SHP77 treated with DMSO at 0.1 percent for 48 hours (cell line): ENCODE measurements at places on chromosomes 4 and X.

GRCh38 chrX:150476164-150476699 is 92.2 kb upstream of the MTM1 start:
- DNase-seq = no peak

GRCh38 chr4:42466273-42466844 is 69.1 kb downstream of the SHISA3 start:
- DNase-seq = no peak

- no peak for DNase-seq
Observed at GRCh38 chrX:136975684-136976470, 57.9 kb downstream of the GPR101 start.

- peak; percentile 44 for DNase-seq
Observed at GRCh38 chr4:108941904-108942430, 179.1 kb upstream of the ETNPPL start.

DNA sequence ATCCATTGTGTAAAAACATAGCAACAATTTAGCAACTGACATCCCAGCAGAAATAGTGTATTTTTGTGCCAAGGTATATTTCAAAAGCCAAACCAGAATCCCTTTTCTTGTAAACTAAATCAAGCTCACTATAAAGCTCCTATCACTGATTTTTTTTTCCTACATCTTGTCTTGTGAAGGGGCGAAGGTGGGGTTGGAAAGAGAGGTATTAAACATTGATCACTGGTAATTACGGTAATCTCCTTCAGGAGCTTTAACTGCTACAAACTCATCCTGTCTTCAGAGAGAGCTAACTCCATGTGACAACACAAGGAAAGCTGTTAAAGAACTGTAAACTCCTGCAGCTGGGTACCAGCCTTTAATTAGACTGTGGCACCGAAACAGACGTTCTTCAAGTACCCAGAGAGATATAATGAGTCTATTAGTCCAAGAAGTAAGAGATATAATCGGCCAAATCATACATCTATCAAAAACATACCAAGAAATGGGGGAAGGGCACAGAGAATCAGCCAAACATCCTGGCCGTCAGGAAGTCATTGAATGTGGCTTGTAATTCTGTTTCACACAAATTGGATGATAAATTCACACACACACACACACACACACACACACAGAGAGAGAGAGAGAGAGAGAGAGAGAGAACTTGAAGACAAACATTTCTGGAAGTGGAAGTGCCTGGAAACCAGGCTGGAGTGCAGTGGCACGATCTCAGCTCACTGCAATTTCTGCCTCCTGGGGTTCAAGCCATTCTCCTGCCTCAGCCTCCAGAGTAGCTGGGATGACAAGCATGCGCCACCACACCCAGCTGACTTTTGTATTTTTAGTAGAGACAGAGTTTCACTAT is 111.9 kb upstream of the PPARGC1A start:
- DNase-seq = no peak

GRCh38 chr4:11514779-11515419 is 86.2 kb upstream of the HS3ST1 start:
- DNase-seq = no peak

- DNase-seq = no peak
Observed at GRCh38 chrX:121160987-121161386, 113.6 kb downstream of the GLUD2 start.

DNA sequence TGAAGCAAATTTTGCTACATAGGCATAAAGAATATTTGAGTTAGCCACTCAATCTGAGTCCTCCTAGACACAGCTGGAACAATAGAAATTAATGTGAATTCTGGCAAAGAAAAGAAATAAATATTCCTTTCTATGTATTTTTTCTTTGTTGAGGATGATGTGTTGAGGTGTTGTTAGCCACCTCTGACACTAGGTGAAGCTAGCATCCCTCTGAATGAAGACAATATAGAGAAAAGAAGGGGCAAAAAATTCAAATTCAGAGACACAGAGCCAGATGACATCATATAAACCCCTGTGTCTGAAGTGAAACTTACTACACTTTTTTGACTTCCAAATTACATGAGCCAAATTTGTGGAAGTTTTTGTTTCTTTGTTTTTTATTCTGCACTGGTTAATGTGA is 34.6 kb upstream of the TMPRSS11D start:
- DNase-seq = no peak
